ENCODE measurements at places on chromosomes 5 and 9. TPM values are rescaled to one million over a fixed set of nuclear protein-coding genes. Genes with fewer than 3 reads are reported as not detected.

The PCDHB16 gene
- total RNA-seq: 16.3 TPM

- no peaks in the 10 kb centered on the region for H3K36me3 ChIP-seq
- no peak overlapping the region for H3K4me3 ChIP-seq
- H3K27me3 ChIP-seq: no peaks in the 10 kb centered on the region
- DNase-seq: no peak
These were observed 19.1 kb downstream of the DUSP1 start for GRCh38 chr5:172751761-172752510.

- H3K4me1 ChIP-seq: no peaks in the 10 kb centered on the region
- DNase-seq: no peak
- no peaks in the 10 kb centered on the region for H3K36me3 ChIP-seq
- no peak overlapping the region for H3K27ac ChIP-seq
- no peak overlapping the region for H3K4me3 ChIP-seq
These were observed 312.3 kb upstream of the NREP start for GRCh38 chr5:112069329-112069728.

GRCh38 chr5:56148453-56148971 lies 84.6 kb downstream of the ANKRD55 start:
- no peaks in the 10 kb centered on the region for H3K36me3 ChIP-seq
- DNase-seq: no peak
- H3K27ac ChIP-seq: no peak overlapping the region
- H3K4me3 ChIP-seq: no peak overlapping the region
- H3K4me1 ChIP-seq: no peaks in the 10 kb centered on the region
- H3K27me3 ChIP-seq: no peaks in the 10 kb centered on the region

Data from SJSA1 (cell line).